Esophagus mucosa (tissue), 1 donor: ENCODE measurements at places on chromosomes 2 and 18.

GRCh38 chr2:160268151-160268781, 68.2 kb upstream of the ITGB6 start:
- no peak for ATAC-seq

DNA sequence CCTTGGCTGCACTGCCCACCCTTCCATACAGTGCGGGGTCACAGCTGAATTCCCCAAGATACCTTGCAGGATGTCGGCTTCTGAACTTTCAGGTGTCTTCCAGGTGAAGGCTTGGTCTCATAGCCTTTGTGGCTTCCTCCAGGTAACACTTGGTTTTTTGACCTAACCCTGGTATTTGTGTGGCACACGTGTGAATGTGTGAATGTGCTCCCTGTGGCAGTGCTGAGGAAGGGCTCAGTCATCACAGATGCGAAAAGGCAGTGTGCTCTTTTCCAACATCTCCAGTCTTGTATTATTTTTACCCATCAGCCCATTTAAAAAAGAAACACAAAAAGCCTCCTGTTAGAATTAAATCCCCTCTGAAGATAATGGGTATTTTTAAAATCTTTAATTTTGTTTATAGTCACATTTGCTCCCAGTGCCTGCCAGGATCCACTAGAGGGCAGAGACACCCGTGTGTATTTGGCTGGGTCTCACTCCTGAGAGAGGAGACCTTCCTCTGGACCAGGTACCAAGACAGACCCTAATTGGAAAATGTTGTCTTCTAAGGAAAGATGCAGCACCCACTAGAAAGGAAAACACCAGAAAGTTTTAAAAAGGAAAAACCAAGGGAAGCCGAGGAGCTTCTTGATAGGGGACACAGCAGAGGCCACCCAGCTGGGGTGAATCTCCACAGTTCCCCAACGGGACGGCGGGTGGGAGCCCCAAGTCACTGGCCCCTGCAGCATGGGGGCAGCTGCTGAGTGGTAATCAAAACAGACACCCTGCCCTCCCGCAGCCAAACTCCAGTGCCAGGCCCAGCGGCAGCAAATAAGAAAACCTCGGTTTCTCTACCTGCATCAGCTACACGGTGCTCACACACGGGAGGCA, 27.7 kb downstream of the FAM110C start:
- no peak for ATAC-seq

DNA sequence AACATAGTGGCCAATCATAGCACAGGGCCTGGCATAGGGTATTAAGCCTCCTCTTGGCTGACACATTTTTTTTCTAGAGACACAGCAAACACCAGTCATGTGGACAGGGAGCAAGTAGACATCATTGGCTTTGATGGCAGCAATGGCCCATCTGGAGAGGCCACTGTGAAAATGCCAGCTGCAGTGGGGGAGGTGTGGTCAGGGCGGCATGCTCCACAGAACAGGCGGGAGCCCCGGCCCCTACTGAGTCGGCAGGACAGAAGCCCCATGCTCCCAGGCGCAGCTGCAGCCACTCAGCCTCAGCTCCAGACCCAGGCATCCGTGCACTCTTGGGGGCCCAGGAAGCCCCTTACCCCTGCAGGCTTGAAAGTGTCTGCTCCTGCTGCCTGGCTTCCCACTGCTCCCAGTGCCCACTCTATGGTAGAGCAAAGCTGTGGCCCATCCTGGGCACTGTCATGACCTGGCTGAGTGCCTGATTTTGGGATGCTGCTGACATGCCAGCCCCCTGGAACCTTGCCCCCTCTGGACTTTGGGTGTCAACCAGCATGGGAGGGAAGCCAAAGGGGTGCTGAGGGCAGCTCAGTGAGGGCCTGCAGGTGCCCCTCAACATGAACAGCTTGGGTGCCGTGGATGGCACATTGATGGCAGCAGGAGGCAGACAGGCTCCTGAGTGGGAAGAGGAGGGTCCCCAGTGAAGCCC, 23.3 kb upstream of the UBE2F start:
- ATAC-seq: no peak

DNA sequence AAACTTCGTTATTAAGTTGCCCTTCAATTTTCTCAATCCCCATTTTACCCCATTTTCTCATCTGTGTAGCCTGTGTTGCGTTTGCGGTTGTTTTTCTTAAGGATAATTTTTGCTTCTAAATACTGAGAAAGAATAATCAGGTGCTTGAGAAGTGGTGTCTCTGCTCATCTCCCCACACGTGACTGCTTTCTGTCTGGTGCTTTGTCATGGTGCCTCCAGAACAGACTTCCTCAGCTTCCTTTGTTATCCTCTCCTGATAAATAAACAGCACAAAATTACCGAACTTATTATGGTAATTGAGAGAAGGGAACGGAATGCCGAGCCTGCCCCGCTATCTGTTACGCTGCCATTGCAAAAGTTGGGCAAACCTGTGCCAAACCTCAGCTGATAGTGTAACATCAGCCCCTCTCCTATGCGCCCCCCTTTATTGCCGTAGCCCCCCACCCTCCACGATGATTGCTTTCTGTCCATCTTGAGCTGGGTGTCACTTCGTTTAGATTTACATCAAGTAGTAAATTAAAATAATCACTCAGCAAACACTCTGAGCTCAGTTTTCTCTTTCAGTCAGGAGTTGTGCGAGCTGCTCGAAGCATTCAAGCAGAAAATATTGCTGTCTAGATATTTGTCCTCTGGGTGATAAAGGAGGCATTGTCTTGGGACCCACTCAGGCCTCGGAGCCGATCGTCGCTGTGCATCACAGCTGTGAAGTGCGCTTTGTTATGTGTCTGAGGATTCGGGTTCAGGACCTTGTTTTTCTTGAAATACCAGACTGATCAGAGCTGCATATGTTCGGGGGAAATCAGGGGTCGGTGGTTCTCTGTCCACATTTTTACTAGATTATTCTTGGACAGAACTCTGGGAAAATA, 1008.5 kb upstream of the FANCL start:
- ATAC-seq: no peak

DNA sequence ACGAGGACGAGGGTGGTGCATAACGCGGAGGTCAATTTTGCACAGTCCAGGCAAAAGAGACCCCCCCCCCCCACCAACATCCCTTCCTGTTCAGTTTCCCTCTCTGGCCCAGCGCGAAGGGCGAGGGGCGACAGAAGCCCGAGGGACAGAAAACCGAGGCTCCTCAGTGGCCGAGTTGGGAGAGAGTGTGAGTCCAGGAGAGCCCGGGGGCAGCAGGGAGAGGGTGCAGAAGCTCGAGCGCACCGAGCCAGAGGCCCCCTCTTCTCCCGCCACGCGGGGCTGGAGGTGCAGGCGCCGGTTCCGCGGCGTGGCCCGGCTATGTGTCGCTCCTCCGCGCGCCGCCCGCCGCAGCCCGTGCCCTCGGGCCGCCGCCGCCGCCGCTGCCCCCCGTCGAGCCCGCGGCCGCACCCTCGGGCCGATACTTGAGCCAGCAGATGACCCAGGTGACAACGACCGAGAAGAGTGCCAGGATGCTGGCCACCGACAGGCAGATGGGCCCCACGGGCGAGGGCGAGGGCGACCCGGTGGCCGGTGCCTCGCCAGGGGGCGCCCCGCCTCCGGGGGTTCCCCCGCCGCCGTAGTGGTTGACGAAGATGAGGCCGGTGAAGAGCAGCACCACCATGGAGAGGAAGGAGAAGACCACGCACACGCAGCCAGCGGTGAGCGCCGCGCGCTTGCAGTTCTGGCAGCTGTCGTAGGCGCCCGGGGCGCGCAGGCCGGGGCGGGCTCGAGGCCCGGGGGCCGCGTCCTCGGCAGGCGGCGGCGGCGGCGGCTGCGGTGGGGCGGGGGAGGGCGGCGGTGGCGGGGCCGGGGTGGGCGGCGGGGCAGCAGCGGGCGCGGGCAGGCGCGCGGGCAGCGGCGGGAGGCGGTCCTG, 20.2 kb upstream of the PAX3 start:
- ATAC-seq: peak; percentile 26

DNA sequence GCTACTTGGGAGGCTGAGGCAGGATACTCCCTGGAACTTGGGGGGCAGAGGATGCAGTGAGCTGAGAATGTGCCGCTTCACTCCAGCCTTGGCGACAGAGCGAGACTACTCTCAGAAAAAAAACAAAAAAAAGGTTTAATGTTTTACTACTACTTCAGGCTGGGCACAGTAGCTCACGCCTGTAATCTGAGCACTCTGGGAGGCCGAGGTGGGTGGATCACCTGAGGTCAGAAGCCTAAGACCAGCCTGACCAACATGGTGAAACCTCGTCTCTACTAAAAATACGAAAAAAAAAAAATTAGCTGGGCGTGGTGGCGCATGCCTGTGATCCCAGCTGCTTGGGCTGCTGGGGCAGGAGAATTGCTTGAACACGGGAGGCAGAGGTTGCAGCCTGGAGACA, 75.7 kb upstream of the ATIC start:
- ATAC-seq: no peak

GRCh38 chr2:11681722-11682589, 12.0 kb upstream of the NTSR2 start:
- peak; percentile 68 for ATAC-seq

- ATAC-seq: no peak
Observed at GRCh38 chr2:10161206-10161931, 38.8 kb downstream of the RRM2 start.

DNA sequence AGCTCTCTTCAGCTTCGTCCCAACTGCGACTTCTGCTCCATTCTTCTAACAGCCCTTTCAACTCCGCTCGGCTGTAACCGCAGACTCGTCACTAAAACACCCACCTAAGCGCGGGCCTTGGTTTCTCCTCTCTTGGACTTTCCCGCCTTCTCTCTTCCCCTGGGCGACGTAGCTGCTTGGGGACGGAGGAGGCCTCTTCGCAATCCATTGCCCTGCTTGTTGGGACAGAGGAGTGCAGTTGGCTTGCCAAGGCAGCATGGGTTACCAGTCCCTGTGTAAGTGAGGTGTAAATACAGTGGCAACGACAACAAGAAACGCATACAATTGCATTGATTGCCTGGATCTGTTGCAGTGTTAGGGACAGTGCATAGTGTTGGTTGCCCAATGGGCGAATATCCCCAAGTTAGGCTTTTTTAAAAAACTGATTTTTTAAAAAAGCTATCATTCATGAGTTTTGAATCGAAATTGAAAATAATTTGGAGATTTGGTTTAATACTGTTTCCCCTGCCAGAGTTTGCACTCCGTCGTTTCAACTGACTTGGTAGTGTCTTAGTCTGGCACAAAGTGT, 484 bp upstream of the DARS1 start:
- ATAC-seq: peak; percentile 39

DNA sequence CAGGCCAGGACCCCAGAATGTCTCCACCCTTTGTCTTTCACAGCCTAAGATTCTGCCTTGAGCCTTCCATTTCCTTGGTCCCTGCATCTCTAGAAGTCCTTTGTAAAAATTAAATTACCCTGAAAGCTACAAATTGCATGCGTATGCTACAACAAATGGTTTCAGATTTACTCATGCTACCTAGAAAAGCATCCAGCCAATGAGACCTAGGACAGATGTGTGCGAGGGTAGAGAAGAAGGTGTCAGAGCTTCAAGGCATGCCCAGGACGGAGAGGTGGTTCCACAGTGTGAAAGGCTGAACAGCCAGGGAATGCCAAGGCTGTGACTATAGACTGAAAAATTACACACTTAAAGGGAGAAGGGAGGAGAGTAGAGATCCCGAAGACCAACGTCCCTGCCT, 40.2 kb downstream of the CCBE1 start:
- no peak for ATAC-seq

DNA sequence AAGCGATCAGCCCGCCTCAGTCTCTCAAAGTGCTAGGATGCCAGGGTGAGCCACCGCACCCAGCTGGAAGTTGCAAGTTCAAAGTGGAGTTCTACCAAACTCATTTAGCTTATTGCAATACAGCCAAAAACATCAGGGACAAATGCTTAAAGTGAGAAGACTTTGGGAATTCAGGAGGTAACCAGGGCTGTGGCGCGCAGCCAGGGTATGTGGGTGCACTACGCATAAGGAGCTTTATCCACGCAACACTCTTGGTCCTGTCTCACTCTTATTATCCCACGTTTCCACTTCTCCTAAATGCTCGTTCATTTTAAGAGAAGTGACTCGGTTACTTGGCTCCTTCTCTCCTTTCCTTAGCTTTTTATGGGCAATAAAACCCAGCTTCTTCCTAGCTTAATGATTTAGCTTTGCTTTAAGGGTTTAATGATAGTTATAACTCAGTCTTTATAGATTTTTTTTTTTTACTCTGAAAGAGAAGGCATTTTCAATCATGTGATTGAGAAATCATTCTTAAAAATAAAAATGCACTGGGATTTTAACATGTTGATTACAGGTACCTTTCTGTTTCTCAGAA, 199.8 kb downstream of the KCNE4 start:
- no peak for ATAC-seq

DNA sequence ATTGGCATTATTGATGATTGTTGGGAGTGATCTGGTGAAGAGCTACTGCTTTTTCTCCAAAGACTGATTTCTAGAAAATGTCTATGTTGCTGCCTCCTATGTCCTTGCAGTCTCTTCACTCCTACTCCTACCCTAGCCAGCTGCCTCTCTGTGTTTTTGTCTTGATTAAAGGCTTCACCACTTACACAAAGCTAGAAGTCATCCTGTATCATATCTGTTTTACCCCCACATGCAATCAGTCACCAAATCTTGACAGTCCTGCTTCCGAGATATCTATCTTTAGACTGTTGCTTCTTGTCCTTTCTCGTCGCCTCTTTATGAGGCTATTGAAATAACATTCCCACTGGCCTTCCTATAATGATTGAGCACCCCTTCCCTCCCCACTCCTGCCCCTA, 84.5 kb upstream of the ITGA4 start:
- ATAC-seq: no peak

DNA sequence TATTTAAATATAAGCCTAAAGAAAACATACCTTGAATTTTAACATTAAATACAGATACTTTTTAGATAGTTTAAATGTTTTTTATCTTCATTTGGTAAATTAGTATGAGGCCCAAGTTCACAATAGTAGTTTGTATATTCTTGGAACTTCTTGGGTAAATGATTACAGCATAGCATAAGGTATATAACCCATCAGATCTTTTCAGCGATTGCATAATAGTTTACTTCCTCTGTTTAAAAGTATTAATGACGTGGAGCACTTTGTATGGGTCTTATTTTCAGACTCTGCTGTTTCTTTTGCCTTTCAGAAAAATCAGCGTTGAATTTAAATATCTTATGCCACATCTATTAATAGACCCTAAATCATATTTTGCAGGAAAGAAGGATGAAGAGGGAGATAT, 60.2 kb downstream of the CHRNA1 start:
- ATAC-seq: no peak

GRCh38 chr2:205462681-205463345, 219.5 kb upstream of the NRP2 start:
- ATAC-seq: no peak

GRCh38 chr2:187825-188224, 76.0 kb downstream of the SH3YL1 start:
- no peak for ATAC-seq

DNA sequence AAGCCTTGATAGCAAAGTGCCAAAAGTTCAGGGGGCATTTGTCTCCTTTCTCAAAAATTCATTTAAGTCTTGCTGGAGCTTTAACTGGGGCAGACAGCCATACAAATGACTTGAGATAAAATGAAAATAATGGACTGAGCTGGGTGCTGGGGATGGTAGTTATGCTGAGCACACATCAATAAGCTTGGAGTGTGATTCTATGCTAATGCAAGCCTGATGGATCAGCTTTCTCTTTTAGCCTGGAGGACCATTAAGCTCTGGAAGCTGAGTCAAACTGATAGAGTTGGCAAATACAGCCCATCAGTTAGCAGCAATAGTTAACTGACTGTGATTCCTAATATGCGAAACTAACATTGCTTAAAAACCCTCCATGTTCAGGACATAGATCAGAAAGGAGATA, 98.0 kb downstream of the CAMKMT start:
- ATAC-seq: no peak
